ENCODE measurements at places on chromosomes 3 and 15.

- DNase-seq, result no peak
- H3K27ac ChIP-seq, result no peak overlapping the region
- H3K27me3 ChIP-seq, result no peaks in the 10 kb centered on the region
- no peak overlapping the region for H3K4me3 ChIP-seq
These were observed 35.6 kb upstream of the TLE3 start for GRCh38 chr15:70133296-70133695.

- no peaks in the 10 kb centered on the region for H3K27me3 ChIP-seq
- peaks cover 26% of the 10 kb centered on the region for H3K4me1 ChIP-seq
- no peak for DNase-seq
- peak overlapping the region; percentile 87 for H3K4me3 ChIP-seq
- no peaks in the 10 kb centered on the region for H3K36me3 ChIP-seq
These were observed 31.3 kb upstream of the ST3GAL6 start for GRCh38 chr3:98731720-98732285.

DNA sequence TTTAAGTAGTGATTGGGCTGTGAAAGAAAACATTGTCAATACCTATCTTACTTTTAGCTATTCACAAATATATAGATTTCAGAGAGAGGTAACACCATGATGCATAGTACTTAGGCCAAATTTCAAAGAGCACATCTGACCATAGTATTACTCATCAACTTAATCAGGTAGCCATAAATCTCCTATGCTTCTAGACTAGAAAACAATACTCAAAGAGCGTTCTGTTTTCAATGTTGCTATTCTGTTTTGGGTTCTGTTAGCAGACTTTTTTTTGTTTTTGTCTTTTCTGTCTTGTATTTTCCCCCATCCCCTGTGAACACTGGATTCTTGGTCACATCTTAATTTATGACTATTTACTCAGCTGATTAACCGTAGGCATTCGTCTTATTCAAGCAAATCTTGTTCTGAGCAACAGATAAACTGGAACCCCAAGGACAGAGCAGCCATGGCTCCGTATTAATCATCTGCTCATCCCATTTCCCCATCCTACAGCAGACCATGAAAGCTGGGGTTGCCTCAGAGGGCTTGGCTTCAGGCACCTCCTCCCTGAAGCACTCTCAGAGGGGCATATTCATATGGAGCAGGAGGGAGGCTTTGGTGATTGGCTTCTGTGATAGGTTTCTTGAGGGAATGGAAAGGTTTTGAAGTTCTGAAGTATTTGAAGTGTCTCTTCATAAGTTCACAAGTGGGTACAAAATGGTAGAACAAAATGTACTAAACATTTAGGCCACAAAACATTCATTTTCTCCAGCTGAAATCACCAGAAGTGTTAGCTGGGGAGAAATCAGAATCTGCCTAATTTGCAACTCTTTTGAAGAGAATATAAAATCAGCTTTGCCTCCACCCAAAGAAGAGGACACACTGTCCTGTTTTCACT, 105.3 kb downstream of the TNIK start:
- H3K27me3 ChIP-seq, result no peaks in the 10 kb centered on the region
- no peaks in the 10 kb centered on the region for H3K36me3 ChIP-seq
- no peak overlapping the region for H3K4me3 ChIP-seq
- H3K27ac ChIP-seq, result peak overlapping the region; percentile 35
- no peak for DNase-seq

GRCh38 chr15:47301481-47301880, 415.8 kb upstream of the SEMA6D start:
- DNase-seq, result no peak
- H3K27ac ChIP-seq, result no peak overlapping the region
- no peaks in the 10 kb centered on the region for H3K36me3 ChIP-seq

DNA sequence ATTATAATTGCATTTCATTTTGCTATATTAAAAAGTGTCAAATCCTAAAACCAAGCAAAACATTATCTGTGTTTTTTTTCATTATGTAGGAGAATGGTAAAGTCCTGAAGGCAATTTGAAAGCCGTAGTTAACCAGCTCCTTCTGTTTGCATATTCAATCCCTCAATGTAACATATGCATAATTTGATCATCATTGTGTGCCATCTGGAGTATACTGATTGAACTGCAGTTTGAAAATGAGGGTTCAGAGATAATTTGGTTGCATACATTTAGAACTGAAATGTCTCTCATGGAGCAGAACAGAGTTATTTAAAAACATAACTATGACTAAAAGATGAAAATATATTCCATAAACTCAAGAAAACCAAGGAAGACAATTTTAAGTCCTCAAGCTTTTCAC, 518.6 kb downstream of the GBE1 start:
- no peaks in the 10 kb centered on the region for H3K36me3 ChIP-seq
- no peak overlapping the region for H3K4me3 ChIP-seq
- DNase-seq, result no peak
- H3K27me3 ChIP-seq, result no peaks in the 10 kb centered on the region

- H3K27me3 ChIP-seq, result no peaks in the 10 kb centered on the region
- H3K4me1 ChIP-seq, result no peaks in the 10 kb centered on the region
- H3K27ac ChIP-seq, result no peak overlapping the region
- no peak overlapping the region for H3K4me3 ChIP-seq
- H3K36me3 ChIP-seq, result no peaks in the 10 kb centered on the region
These were observed 342.6 kb upstream of the COL8A1 start for GRCh38 chr3:99295836-99296235.

DNA sequence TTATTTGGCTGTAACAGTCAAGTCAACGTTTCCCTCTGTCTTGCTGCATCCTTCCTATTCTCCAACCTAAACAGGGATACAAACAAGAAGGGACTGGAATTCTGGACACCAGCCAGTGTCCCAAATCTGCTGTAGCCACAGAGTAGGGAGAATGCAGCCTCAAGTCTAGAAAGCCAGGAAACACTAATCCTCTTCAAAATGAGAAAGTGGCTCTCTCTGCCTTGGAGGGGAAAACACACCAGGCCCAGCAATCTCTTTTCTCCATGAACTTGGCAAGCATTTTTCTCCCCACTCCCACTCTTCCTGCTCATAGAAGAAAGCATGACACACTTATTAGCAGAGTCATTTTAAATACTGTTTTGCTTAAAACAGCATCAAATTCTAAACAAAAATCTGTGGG, 781.7 kb downstream of the SQOR start:
- no peak overlapping the region for H3K4me3 ChIP-seq
- H3K36me3 ChIP-seq, result no peaks in the 10 kb centered on the region
- no peak for DNase-seq
- H3K4me1 ChIP-seq, result no peaks in the 10 kb centered on the region
- H3K27ac ChIP-seq, result no peak overlapping the region

- peak; percentile 17 for DNase-seq
- peaks cover 13% of the 10 kb centered on the region for H3K4me1 ChIP-seq
- H3K36me3 ChIP-seq, result no peaks in the 10 kb centered on the region
- peak overlapping the region; percentile 93 for H3K27ac ChIP-seq
- H3K27me3 ChIP-seq, result no peaks in the 10 kb centered on the region
- peak overlapping the region; percentile 98 for H3K4me3 ChIP-seq
These were observed 551 bp downstream of the DNAJC13 start for GRCh38 chr3:132417695-132418411.
